Progenitor cell of endocrine pancreas (in vitro differentiated cells): ENCODE measurements at places on chromosomes 1 and 21. TPM values are rescaled to one million over a fixed set of nuclear protein-coding genes. Genes with fewer than 3 reads are reported as not detected.

- peak; percentile 74 for DNase-seq
- H3K4me1 ChIP-seq = peaks cover 3% of the 10 kb centered on the region
- no peaks in the 10 kb centered on the region for H3K36me3 ChIP-seq
These were observed 32.3 kb downstream of the KIAA2013 start for GRCh38 chr1:11893907-11894251.

Gene SPRR2A
- total RNA-seq = not detected in 2 replicates

DNA sequence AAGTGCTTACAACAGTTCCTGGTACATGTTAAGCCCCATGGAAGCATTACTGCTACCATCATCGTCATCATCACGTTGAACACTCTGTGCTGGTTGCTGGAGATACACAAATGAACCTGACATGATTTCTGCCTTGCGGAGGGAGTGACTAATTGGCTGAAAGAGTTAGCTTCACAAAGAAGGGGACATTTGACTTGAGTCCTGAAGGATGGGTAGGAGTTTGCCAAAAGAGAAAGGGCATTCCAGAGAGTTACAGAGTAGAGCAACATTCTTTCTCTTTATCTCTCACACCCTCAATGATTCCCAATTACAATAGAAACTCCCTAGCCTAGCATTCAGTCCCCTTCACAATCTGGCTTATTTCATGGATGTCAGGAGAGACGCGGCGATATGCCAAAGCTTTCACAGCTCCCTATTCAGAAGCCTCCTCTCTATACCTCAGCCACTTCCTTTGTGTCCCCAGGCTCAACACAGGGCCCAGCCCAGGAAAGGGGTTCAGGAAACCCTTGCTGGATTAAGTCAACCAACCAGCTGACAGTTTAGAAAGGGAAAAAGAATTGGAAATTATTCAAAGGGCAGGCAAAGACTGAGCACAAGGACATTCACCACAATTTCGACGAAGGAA lies 38.0 kb downstream of the SLC1A7 start:
- no peak overlapping the region for H3K4me3 ChIP-seq
- H3K27ac ChIP-seq = no peak overlapping the region
- H3K36me3 ChIP-seq = no peaks in the 10 kb centered on the region
- no peak for DNase-seq
- H3K4me1 ChIP-seq = peaks cover 19% of the 10 kb centered on the region

GRCh38 chr1:113804421-113805255 lies 7.6 kb downstream of the RSBN1 start:
- peak overlapping the region; percentile 31 for H3K27ac ChIP-seq
- peaks cover 9% of the 10 kb centered on the region for H3K36me3 ChIP-seq
- no peaks in the 10 kb centered on the region for H3K27me3 ChIP-seq
- H3K4me3 ChIP-seq = no peak overlapping the region

DNA sequence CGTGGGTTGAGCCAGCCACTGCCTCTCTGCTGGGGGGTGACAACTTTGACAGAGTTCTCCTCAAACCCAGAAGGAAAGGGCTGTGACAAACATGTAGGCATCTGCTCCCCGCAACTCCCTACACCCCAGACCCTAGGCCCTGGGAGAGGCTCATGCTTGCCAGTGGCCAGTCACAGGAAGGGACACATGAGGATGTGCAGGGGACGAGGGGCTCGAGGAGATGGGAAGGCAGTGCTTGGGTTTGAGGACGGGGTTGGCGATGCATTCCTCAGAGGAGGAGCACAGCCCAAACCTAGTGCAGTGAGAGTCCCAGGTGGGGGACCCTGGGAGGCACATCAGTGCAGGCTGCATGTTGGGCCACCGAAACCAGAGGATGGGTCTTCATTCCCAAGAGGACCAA lies 62.1 kb downstream of the STUM start:
- peaks cover 10% of the 10 kb centered on the region for H3K27me3 ChIP-seq
- H3K4me1 ChIP-seq = no peaks in the 10 kb centered on the region
- DNase-seq = no peak
- no peak overlapping the region for H3K27ac ChIP-seq

- peaks cover 4% of the 10 kb centered on the region for H3K36me3 ChIP-seq
- DNase-seq = no peak
- no peaks in the 10 kb centered on the region for H3K27me3 ChIP-seq
- H3K4me3 ChIP-seq = no peak overlapping the region
- peaks cover 3% of the 10 kb centered on the region for H3K4me1 ChIP-seq
These were observed 47.3 kb upstream of the BCL10 start for GRCh38 chr1:85323770-85324169.

Gene NPL
- 1.6 and 2.0 TPM in 2 replicates for total RNA-seq

GRCh38 chr1:168136709-168137514 lies at the start of gene GPR161:
Gene GPR161 (minus strand): TSS chr1:168136930. CDS start chr1:168104850, 32,080 bp downstream.
- peak within 1 kb of the TSS; percentile 93 for H3K4me3 ChIP-seq
- no peaks in the 10 kb centered on the region for H3K27me3 ChIP-seq
- peaks cover 2% of the 10 kb centered on the region for H3K36me3 ChIP-seq
- DNase-seq = peak; percentile 55
- H3K27ac ChIP-seq = peak within 1 kb of the TSS; percentile 99

Gene PLA2G2C
- total RNA-seq = not detected in 2 replicates

Gene SWT1
- 10.5 and 12.6 TPM in 2 replicates for total RNA-seq

GRCh38 chr1:87274851-87275250 lies 53.8 kb upstream of the LMO4 start:
- no peaks in the 10 kb centered on the region for H3K36me3 ChIP-seq
- no peak for DNase-seq
- no peak overlapping the region for H3K4me3 ChIP-seq
- no peak overlapping the region for H3K27ac ChIP-seq
- H3K4me1 ChIP-seq = peaks cover 2% of the 10 kb centered on the region
- no peaks in the 10 kb centered on the region for H3K27me3 ChIP-seq
